ENCODE measurements at places on chromosomes 2 and 18. TPM values are rescaled to one million over a fixed set of nuclear protein-coding genes. Genes with fewer than 3 reads are reported as not detected.

- DNase-seq: no peak
- H3K36me3 ChIP-seq: no peaks in the 10 kb centered on the region
- H3K27me3 ChIP-seq: peaks cover 2% of the 10 kb centered on the region
- H3K27ac ChIP-seq: no peak overlapping the region
- no peak overlapping the region for H3K4me3 ChIP-seq
Measured at GRCh38 chr2:119721462-119721861, 38.3 kb upstream of the PTPN4 start.

The SERPINB13 gene
- total RNA-seq: not detected

The CNTNAP5 gene
- total RNA-seq: not detected

- no peaks in the 10 kb centered on the region for H3K36me3 ChIP-seq
- no peak overlapping the region for H3K27ac ChIP-seq
- no peaks in the 10 kb centered on the region for H3K27me3 ChIP-seq
- no peak for DNase-seq
- H3K4me1 ChIP-seq: no peaks in the 10 kb centered on the region
Measured at GRCh38 chr2:22485486-22485885, 899.5 kb upstream of the KLHL29 start.

The TACR1 gene
- not detected for total RNA-seq

DNA sequence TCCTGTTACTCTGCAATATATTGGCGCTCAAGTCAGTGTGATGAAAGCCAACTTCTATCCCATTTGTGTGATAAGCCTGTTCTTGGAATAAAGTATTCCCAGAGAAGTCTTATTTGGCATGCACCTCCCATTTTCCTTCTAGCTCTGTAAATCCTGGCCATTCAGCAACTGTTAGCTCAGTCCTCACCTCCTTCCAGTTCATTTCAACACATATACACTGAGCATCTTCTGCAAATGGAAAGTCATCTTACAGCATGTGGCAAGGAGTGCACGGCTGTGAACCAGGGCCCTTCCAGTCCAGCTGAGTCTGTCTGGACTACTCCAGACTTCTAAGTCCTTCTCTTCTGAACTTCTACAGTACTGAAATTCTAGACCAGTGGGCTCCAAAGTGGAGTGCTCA lies 53.1 kb downstream of the SPATS2L start:
- H3K27ac ChIP-seq: no peak overlapping the region
- H3K4me3 ChIP-seq: no peak overlapping the region
- H3K36me3 ChIP-seq: no peaks in the 10 kb centered on the region
- no peak for DNase-seq
- H3K4me1 ChIP-seq: peaks cover 14% of the 10 kb centered on the region
